ENCODE measurements at places on chromosomes 3 and 15.

DNA sequence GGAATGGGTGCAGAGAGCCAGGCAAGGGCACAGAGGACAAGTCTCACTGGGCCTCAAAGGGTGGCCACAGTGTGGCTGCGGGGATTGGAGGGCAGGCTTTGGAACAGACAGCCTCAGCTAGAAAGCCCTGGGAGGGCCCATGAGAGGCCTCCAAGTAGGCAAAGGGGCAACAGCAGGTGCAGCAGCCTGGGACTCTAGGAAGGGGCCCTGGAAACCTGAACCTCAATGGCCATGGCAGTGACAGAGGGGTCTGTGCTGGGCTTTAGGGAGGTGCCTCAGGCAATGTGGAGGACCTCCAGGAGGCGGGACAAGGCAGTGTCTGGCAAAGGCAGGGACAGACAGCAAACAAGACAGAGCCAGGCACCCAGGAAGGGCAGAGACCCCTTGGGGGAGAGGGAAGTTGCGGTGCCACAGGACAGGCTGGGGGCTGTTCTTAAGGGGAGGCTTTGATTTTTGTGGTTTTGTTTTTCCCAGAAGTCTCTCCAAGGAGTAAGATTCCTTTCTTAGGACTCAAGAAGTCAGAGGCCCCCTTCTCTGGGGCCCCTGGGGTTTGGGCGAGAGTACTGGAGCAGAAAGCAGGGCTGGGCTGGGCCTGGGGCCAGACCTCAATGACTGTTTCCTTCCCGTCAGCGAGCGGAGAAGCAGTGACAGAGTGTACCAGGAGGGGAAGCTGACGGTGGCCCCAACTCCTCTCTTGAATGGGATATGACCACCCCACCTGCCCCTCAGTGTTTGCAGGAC is 9.7 kb downstream of the STOML1 start:
- peak; percentile 25 for DNase-seq

DNA sequence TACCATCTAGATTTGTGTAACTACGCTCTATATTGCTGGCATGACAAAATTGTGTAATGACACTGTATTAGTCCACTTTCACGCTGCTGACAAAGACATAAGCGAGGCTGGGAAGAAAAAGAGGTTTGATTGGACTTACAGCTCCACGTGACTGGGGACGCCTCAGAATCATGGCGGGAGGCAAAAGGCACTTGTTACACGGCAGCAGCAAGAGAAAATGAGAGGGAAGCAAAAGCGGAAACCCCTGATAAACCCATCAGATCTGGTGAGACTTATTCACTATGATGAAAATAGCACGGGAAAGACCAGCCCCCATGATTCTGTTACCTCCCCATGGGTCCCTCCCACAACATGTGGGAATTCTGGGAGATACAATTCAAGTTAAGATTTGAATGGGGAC is 905.7 kb downstream of the DIPK2A start:
- no peak for DNase-seq

GRCh38 chr3:197305854-197306253 is 7.4 kb upstream of the DLG1 start:
- no peak for DNase-seq

DNA sequence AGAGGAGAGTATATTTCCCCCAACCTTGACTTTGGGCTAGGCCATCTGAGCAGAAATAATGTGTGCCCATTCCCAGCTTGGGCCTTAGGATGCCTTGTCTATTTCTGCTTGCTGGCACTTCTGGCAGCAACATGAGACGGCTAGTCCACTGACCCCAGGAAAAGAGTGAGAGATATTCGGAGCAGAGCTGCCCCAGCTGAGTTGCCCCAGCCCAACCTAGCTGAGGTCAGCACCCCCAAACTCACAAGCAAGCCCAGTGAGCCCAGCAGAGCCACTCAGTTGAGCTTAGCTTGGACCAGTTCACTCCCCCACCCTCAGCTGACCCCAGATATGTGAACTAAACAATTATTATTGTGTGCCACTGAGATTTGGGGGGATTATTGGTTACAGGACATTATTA is 20.2 kb downstream of the ITGA11 start:
- DNase-seq = no peak

All from hippocampal formation (tissue), 2 donors.